ENCODE measurements at places on chromosomes 16 and 17. TPM values are rescaled to one million over a fixed set of nuclear protein-coding genes. Genes with fewer than 3 reads are reported as not detected.

ARMC5 gene
- 6.5 TPM for total RNA-seq

FBXW10 gene
- total RNA-seq, result under 0.01 TPM

AMFR gene
- 344 TPM for total RNA-seq

ABCA8 gene
- 78.8 TPM for total RNA-seq

RBBP6 gene
- total RNA-seq, result 11.0 TPM

GPR142 gene
- not detected for total RNA-seq

FADS6 gene
- total RNA-seq, result not detected

AP1G1 gene
- 42.6 TPM for total RNA-seq

CEMP1 gene
- not detected for total RNA-seq

ABCC3 gene
- 1.8 TPM for total RNA-seq

ATP2C2 gene
- not detected for total RNA-seq

C17orf78 gene
- not detected for total RNA-seq

EMC8 gene
- total RNA-seq, result 19.9 TPM

KRTAP4-16 gene
- total RNA-seq, result not detected

FSCN2 gene
- total RNA-seq, result 2.8 TPM

INCA1 gene
- 0.09 TPM for total RNA-seq

KRTAP1-5 gene
- total RNA-seq, result not detected

IL34 gene
- total RNA-seq, result 3.9 TPM

ZNF821 gene
- 5.8 TPM for total RNA-seq

SMG6 gene
- 32.0 TPM for total RNA-seq

SKAP1 gene
- not detected for total RNA-seq

EFNB3 gene
- 0.95 TPM for total RNA-seq

RRN3 gene
- total RNA-seq, result 20.7 TPM

TBC1D3 gene
- total RNA-seq, result not detected

ASGR1 gene
- total RNA-seq, result 1.6 TPM

RUNDC1 gene
- 5.4 TPM for total RNA-seq

SNAI3 gene
- not detected for total RNA-seq

ZPBP2 gene
- total RNA-seq, result not detected

KRT10 gene
- total RNA-seq, result 2.2 TPM

G6PC1 gene
- not detected for total RNA-seq

HIC1 gene
- total RNA-seq, result 32.2 TPM

MRPL38 gene
- total RNA-seq, result 26.8 TPM

MT1G gene
- not detected for total RNA-seq

Data from bronchial smooth muscle cell (primary cell).